ENCODE measurements at places on chromosomes 12 and 14.

DNA sequence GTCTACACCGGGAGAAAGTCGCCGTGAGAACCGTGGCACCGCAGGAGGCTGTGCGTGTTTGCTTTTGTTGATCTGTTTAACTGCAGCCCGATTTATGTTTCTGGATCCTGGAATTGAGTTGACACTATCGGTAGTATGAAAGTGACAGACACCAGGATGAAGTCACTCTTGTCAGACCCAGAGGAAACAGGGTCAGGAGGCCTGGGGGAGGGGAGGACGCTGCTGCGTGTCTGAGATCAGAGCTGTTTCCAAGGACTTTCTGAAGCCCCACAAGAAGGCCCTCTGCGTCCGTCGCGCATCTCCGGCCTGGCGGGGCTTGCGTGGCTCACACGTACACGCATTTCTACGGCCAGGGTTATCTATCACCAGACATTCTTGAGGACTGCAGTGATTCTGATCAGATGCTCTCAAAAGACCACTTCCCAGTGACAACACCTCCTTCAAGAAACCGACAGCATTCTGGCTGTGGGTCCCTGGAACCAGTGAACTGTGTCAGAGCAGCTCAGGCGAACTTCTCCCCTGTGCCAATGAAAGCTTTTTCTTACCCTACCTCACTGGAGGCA lies 263.4 kb downstream of the ADGRD1 start:
- no peak for DNase-seq

- DNase-seq, result no peak
Observed at GRCh38 chr14:66365388-66365787, 120.8 kb upstream of the CCDC196 start.

DNA sequence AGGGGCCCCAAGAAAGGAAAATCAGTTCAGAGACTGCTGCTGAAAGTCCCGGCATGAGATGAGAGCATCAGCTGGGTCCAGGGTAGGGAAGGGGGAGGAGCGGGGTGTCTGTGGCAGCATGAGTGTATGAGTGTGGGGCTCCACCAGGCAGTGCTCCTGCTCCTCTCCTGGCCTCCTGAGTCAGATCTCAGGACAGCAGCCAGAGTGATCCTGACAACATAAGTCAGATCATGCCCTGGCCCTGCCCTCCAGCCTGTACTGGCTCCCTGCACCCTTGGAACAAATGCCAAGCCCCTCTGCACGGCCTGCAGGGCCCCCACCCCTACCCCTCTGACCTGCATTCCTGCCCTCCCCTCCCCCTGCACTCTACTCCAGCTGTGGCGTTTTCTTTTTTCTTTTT lies 24.2 kb upstream of the LRP1-AS start:
- DNase-seq, result no peak

- no peak for DNase-seq
Observed at GRCh38 chr12:19277711-19278110, 148.2 kb downstream of the PLEKHA5 start.

DNA sequence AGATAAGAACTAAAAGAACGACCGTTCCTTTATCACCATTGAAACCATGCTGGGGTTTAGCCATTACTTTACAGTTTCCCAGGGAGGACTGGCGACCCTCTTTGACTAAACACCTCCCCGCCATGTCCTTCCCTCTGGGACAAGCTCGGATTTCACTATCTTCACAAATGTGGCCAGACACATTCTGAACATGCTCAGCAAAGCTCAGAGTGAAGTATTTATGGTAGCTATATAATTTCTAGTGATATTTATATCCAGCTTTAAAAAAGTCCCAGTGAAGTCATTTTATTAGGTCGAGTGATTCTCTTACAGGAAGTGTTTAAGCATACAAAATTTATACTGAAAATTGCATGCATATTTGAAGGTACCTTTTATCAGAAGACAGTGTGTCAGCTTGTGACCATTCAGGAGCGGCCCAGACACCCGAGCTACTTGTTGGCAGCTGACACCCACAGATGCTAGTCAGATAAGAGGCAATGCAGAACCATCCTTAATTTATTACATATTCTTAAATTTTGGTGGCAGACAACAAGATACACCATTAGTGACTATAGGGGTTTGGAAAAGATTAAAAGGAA lies 36.8 kb downstream of the NIN start:
- DNase-seq, result no peak

DNA sequence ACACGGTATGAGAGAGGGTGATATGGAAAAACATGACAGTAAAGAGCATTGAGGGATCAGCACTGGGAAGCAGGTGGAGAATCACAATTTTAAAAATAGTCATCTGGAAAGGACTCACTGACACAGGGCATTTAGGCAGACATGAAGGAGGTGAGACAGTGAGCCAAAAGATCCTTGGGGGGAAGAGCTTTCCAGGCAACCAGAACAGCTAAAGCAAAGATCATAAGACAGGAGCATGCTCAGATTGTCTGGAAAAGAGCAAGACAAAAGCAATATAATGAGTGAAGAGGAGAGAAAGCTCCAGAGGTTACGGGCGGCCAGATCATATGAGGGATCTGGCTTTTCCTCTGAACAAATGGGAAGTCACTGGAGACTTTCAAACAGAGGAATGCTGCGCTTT lies 63.9 kb downstream of the DENND5B start:
- no peak for DNase-seq

- DNase-seq, result no peak
Observed at GRCh38 chr14:72869407-72870329, 24.2 kb downstream of the DPF3 start.

- DNase-seq, result peak; percentile 17
Observed at GRCh38 chr12:108634341-108634751, 652 bp upstream of the SELPLG start.

GRCh38 chr12:116370004-116370404 lies 92.5 kb upstream of the MED13L start:
- DNase-seq, result no peak

DNA sequence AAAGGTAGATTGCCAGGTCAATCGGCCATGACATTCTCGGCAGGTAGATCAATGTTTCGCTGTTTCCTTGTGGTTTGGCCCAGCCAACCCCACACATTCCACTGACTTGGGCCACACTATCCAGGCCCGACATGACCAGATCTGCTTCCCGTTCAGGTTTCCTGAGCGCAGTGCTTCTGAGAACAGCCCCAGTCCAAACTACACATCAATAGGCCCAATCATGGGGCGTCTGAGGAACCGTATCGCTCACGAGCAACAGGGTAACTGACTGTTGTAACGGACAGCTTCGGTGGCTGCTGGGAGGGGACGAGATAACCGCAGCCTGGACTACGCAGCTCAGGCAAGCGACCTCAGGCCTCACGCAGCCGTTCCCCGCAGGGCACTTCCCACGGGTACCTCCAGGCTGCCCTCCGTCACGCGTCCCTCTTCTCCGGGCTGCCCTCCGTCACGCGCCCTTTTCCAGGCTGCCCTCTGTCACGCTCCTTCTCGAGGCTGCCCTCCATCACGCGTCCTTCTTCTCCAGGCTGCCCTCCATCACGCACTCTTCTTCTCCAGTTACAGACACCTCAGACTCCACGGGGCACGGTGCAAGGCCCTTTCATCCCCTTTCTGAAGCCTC lies 14.7 kb downstream of the ZNF605 start:
- DNase-seq, result no peak

DNA sequence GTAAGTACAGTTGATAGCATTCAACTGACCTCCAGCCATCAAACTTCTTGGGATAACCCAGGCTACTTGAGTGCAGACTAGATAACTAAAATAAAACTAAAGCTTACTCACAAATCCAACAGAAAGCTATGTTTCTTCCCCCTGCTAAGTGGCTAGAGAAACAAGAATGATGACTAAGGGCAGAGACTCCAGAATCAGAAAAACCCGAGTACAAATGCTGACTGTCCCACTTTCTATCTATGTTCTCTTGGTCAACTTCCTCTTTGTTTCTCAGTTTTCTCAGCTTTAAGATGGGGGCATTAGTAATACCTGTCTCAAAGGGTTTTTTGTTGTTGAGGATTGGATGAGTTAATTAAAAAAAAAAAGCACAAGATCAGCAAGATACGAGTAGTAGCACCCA lies 6.1 kb upstream of the NUAK1 start:
- DNase-seq, result no peak

DNA sequence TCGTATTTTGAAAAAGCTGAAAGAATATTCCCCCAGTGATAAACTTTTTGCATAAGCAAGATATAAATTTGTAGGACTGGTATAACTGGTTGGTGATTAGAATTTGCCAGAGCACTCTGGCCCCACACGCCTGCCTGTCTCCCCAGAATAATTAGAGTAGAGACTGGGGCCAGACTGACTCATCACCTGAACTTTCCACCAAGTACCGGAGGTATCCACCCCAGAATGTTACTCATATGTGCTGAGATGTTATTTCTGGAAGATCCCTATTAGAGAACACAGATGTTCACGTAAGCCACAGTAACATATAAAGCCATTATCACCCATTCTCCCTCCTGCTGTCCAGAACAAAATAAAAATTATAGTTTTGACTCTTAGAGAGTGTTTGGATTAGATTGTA lies 49.5 kb upstream of the PIWIL1 start:
- DNase-seq, result no peak

- no peak for DNase-seq
Observed at GRCh38 chr14:100341301-100342031, 18.3 kb downstream of the SLC25A47 start.

DNA sequence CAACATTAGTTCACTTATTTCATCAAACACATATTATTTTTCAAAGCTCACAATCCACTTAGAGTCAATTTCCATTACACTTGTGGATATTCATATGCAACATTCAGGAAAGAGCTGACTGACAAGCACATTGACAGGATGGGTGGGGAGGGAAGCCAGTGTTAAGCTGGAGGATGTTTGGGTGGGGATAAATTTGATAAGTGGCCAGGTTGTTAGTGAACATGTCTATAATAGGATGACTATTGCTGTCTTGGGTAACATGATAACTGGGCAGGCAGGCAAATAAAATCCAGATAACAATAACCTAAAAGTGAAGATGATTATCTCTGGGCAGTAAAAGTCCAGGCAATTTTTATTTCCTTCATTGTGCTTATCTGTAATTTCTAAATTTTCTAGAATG lies 73.8 kb upstream of the OSBPL8 start:
- no peak for DNase-seq

DNA sequence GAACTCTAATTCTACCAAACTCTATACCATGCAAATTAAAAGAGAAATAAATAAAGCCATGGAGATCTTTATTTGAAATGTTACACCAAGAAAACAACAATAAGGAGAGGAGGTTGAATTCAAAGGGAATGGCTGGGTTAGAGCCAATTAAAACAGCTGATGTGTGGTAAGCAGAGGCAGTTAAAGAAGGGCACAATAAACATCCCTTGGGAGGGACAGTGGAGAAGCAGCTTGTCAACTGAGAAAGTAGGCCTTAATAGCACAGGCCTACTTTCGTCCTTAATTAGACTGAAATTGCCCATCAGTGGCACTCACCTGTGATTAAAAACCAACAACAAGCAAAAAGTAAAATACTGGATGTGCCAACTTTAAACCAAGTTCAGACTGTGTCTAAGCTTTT lies 16.3 kb upstream of the NAV3 start:
- no peak for DNase-seq

GRCh38 chr12:53036802-53037201 lies 13.1 kb upstream of the TNS2 start:
- no peak for DNase-seq

DNA sequence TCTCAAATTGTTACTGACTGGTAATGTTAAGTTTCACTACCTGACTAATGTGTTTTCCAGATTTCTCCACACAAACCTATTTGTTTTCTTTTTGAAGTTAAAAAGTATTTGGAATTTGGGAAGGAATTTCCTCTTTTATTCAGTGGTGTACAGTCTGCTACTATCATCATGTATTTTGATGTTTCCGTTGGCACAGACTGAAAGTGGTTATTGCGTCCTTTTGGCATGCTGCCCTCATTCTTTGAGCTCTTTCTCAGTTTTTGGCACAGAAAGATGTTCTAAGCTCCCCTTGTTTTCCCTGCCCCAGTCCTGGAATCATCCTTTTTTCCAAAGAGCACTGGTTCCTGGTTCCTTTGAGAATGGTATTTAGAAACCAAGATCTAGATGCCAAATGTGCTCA lies 31.4 kb upstream of the RTRAF start:
- DNase-seq, result no peak

- peak; percentile 8 for DNase-seq
Observed at GRCh38 chr14:91303091-91303923, 58.8 kb upstream of the GPR68 start.

DNA sequence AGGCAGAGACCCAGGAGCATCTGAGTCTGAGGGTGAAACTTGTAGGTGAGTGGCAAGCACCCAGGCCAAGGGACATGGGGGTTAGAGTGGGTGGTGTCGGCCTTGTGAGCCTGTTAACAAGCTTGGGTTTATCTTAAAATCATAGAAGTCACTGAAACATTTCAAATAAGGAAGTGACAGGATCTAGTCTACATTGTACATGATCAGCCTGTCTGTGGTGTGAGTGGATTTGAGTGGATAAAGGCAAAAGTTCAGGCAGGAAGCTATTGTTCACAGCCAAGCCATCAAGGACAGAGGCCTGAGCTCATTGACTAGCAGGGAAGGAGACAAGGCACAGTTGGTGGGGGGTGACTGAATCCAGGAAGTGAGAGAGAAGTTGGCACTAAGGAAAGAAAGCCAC lies 59.3 kb upstream of the FKBP4 start:
- DNase-seq, result no peak

- no peak for DNase-seq
Observed at GRCh38 chr14:32565256-32565655, 236.2 kb downstream of the AKAP6 start.

- DNase-seq, result no peak
Observed at GRCh38 chr14:50045039-50045711, 71.2 kb downstream of the VCPKMT start.

- no peak for DNase-seq
Observed at GRCh38 chr12:45208604-45209487, 7.0 kb upstream of the ANO6 start.

GRCh38 chr14:74841230-74842207 lies 34.4 kb downstream of the PROX2 start:
- DNase-seq, result no peak

- DNase-seq, result no peak
Observed at GRCh38 chr12:90211017-90211416, 502.4 kb upstream of the ATP2B1 start.

- no peak for DNase-seq
Observed at GRCh38 chr14:102213984-102214658, 74.4 kb downstream of the WDR20 start.

GRCh38 chr14:90508536-90509254 lies 111.9 kb downstream of the CALM1 start:
- DNase-seq, result no peak

GRCh38 chr14:39666386-39666785 lies 234.2 kb upstream of the FBXO33 start:
- no peak for DNase-seq

DNA sequence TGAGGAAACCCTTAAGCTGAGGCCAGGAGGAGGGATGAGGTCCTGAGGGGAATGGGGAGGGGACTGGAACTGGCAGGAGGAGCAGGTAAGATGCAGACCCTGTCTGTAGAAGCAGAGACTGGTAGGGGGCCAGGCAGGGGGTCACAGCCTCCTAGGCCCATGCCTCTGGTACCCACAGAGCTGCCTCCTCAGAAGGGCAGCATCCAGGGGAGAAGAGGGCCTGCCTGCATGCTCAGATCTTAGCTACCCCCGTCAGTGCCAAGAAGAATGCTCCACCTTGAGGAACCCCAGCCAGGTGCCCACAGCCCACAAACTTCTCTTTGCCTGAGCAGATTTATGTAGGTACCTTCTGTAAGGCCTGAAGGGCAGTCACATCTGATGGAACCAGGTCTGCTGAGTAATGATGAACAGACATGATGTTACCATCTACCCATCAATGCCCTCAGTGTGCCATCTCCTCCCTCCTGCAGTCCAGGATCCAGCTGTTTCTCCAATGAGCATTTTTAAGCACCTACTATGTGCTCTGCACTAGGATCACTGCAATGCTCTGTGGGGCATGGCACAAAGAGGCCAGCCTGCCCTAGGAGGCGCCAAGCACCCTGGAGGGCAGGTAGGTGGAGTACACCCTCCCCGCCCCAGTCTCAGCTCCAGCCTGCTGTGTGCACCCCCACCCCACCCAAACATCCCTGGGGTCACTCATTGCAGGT lies 24.8 kb upstream of the ZFP36L1 start:
- no peak for DNase-seq

Data from stimulated activated naive CD4-positive, alpha-beta T cell (primary cell).